Stimulated activated naive CD4-positive, alpha-beta T cell (primary cell): ENCODE measurements at places on chromosomes 1 and 21.

GRCh38 chr1:182235952-182236650 is 155.5 kb downstream of the GLUL start:
- no peak for DNase-seq

DNA sequence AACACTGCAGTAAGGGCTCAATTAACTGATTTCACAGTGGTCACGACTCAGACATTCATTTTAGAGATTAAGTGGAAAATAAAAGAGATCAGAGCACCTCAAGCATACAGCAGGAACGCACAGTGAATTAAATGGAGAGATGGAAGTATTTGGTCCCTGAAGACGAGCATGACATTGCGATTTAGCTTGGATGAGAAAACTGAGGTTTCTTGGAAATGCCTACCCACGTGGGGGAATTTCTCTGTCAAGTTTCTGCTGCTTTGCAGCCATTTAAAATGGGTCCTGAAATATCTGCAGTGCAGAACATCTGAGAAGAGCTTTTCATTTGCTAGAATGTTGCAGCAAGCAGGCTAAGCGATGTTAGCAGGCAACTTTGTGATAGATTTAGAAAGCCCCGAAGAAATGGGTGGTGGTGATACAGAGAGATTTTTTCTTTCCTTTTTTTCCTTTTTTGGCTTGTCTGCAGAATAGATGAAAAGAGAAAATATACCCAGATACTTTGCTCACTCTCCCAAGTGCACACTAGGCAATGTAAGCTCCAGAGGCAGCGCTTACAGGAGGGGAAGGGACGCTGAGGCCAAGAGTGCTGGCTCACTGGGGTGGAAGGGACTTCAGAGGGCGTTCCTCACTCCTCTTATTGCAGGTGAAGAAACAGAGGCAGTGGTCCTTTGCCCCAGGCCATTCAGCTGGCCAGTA is 258.0 kb downstream of the KCNJ6 start:
- DNase-seq = no peak

DNA sequence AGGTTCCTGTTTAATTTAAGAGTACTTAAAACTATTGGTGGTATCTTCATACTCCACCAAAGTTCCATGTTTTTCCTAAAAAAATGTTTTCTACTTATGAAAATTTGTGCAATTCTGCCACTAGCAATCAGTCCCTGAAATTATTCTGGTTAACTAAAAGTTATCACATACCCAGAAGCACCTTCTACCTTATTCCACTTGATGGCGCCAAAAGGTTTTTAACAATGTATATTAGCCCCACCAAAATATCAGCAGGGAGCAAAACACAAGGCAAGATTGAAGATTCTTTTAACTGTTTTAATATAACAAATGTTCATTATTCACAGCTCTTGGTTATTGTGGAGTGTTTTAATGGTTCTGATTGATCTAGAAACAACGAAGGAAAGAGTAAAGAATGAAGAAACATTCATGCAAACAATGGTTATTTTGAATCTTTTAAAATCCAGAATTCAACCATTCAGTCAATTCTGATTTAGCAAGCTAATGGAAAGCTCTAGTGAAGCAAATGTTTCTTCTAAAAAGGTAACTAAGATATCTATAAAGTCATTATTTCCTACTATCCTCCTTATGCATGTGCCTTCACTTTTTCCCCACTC is 67.2 kb downstream of the TTLL7 start:
- DNase-seq = peak; percentile 41

- no peak for DNase-seq
These were observed 49.9 kb upstream of the GUCA2A start for GRCh38 chr1:42214447-42214871.

DNA sequence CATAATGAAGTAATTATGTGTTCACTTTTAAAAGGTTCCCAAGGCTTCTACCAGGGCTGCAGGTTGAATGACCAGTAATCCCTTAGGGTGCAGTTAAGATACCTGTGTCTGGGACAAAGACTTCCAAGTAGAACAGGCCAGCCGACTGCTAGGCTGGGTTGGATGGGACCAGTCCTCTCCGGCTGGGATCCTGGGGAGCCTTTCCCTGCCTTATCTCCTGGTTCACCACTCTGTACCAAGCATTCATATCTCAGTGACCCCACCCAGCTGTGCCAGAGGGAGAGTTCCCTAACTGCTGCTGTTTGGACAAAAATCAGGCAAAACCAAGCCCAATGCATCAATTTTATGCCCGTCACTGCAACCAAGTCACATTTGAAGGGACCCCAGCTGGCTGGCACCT is 116.2 kb upstream of the ATP1A1 start:
- no peak for DNase-seq

DNA sequence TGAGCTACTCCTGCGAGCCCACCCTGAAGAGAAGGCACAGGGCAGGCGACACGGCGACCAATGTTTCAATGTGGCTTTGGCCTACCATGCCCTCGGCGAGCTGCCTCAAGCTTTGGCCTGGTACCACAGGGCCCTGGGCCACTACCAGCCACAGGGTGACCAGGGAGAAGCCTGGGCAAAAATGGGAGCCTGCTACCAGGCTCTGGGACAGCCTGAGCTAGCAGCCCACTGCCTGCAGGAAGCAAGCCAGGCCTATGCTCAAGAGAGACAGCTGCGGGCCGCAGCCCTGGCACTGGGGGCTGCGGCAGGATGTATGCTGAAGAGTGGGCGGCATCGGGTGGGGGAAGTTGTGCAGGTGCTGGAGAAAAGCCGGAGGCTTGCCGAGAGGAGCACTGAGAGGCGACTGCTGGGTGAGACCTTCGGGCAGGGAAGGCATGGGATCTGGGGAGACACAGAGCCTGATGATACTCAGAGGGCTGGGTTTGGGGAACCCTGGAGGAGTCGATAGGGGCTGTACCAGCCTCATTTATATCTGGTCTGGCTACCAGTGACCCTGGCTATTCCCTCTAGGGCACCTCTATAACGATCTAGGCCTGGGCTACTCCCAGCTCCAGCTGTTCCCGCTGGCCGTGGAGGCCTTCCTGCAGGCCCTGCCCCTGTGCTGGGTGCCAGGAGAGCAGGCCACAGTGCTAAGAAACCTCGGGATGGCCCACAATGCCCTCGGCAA is 2.3 kb downstream of the TTC24 start:
- DNase-seq = no peak

DNA sequence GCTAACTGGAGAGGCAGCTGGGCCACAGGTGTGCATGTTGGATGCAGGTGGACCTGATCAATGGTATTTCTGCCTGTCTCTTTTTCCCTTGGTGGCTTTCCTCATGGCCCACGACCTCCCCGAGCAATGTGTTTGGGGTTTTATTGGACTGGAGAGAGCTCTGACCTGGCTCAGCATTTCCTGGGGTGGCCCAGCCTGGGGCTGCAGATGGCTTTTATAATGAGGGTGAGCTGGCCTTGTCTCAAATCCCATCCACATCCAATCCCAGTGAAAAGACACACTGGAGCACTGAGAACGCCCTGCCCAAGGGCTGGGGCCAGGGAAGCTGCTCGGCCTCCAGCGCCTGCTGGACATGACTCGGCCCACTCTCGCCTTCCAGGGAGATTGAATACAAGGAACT is 44.1 kb downstream of the SIM2 start:
- no peak for DNase-seq

DNA sequence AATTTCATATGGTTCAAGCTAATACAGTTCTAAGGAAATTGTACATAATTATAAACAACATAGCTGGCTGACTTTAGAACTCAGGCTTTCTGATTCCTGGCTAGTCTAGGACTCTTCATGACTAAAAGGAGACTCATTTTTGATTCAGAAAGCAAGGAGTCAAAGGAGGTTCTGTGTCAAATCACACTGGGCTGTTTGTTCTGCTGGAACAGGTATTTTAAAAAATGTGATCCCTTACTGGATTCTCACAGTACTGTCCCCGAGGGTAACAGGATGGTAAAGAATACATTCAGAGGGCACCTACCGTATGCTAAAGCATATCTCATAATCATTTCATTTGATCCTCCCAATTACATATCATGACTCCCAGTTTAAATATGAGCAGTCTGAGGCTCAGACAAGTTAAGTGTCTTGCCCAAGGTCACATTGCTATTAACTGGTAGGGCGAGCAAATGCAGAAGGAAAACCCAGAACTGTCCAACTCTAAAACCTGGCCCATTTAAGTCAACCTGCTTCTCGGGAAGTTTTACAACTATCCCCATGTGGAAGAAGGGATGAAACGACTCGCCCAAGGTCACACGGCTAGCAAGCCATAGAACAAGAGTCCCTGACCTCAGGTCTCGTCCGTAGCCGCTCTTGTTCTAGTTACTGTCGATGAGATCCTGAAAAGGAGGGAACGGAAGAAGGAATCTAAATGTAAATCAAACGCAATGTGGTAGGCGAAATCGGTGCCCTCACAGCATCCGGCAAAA is 675 bp downstream of the MYSM1 start:
- no peak for DNase-seq

DNA sequence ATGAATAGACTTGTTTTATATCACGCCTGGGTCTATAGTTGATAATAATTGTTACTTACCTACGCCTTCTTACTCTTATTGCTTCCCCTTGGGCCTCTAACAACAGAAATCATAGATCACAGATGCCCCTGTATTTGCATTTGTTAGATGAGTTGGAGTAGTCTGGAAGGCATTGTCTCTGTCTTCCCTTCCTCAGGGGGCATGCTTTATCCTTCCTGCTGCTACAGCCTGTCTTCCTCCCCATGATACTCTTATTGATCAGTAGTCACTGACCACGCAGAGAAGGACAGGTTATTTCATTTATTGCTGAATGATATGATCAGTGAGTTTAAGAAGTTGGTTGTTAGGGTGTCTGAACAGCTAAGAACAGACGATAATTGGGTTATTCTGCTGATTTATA is 98.4 kb downstream of the DNM3 start:
- no peak for DNase-seq

- DNase-seq = no peak
These were observed 99.3 kb downstream of the NPHS2 start for GRCh38 chr1:179476484-179476883.

DNA sequence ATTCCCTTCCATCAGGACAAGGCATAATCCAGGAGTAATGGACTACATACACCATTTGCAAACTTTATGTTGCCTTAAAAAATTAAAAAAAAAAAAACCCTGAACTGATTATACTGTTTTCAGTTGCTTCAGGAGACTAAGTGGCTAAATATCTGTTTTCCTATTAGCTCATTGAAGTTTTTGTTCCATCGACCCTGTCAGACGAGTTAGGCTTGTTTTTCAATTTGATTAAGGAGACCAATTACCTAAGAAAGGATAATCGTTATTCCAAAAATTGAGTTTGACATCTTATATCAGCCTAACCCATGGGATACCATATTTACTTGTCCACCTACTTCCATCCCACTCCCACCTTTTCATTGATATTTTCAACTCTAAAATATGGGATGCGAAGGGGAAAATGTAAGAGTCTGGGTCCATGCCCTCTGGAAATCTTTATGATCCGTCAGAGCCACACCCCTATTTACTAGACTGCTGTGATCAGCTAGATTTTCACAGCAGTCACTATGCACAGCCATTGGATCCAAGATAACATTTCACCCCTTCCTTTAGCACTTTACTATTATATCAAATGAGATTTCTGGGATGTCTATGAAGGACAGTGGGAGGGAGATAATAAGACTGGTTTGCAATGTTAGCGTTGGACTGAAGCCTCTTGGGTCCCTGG is 41.0 kb downstream of the IL12RB2 start:
- DNase-seq = no peak

- DNase-seq = no peak
These were observed 19.8 kb downstream of the TINAGL1 start for GRCh38 chr1:31595836-31596736.

- DNase-seq = no peak
These were observed 12.2 kb downstream of the UTP25 start for GRCh38 chr1:209839875-209840546.

DNA sequence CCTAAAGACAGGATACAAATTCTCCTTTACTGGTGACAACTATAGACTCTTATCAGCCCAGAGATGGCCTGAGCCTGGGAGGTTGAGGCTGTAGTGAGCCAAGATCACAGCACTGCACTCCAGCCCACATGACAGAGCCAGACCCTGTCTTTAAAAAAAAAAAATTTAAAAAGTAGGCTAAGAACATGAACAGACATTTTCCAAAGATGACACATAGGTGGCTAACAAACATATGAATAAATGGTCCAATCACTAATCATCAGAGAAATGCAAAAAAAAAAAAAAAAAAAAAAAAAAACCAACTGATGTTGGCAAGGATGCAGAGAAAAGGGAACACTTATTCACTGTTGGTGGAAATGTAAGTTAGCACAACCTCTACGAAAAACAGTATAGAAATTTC is 65.0 kb downstream of the TOR3A start:
- no peak for DNase-seq

DNA sequence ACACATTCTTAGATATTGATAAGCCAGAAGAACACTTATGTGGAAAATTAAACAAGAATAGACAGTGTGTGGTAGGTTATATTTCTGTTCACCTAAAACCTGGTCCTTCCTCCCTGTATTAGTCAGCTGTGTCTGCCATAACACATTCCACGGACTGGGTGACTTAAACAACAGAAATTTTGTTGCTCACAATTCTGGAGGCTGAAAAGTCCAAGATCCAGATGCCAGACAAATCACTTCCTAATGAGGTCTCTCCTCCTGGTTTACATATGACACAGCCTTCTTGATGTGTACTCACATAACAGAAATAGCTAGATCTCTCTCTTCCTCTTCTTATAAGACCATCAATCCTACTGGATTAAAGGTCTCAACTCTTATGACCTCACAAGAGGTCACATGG is 25.7 kb downstream of the JMJD4 start:
- no peak for DNase-seq

GRCh38 chr1:180530501-180530900 is 28.1 kb upstream of the ACBD6 start:
- no peak for DNase-seq

DNA sequence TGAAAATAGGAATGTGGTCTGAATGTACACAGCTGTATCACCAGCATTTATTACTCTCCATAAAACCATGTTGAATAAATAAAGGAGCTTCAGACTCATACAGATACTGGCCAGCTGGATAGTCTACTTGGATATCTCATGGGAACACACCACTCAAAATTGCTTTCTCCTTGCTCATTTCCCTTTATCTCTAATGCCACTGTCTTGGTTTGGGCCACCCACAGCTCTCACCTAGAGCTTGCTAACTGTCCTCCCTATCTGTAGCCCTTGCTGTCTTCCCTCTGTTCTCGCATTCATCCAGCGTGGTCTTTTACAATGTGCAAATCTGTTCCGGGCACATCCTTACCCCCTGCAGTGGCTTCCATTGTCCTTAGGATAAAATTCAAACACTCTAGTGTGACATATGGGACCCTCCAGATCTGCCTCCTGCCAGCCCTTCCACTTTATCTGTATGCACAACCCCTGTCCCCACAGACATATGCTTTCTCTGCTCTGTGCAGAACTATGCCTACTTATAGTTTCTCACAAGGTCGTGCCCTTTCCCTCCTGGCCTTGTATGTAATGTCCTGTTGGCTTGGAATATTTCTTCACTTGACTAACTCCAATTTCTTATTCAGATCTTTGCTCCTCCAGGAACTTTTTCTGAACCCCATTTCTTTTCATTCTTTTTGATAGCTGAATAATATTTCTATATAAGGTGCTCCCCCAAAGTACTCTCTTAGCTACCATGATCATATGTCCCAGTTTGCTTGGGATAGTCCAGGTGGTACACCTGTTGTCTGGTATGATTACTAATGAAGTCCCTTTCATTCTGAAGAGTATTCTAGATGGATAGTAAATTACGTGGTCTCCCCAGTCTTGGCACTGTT is 2.9 kb downstream of the FLVCR1 start:
- no peak for DNase-seq

- DNase-seq = no peak
These were observed 406 bp downstream of the HTR1D start for GRCh38 chr1:23216771-23217420.
